Activated T-cell treated with anti-CD3 and anti-CD28 coated beads for 48 hours (primary cell): ENCODE measurements at places on chromosomes 5 and 9.

DNA sequence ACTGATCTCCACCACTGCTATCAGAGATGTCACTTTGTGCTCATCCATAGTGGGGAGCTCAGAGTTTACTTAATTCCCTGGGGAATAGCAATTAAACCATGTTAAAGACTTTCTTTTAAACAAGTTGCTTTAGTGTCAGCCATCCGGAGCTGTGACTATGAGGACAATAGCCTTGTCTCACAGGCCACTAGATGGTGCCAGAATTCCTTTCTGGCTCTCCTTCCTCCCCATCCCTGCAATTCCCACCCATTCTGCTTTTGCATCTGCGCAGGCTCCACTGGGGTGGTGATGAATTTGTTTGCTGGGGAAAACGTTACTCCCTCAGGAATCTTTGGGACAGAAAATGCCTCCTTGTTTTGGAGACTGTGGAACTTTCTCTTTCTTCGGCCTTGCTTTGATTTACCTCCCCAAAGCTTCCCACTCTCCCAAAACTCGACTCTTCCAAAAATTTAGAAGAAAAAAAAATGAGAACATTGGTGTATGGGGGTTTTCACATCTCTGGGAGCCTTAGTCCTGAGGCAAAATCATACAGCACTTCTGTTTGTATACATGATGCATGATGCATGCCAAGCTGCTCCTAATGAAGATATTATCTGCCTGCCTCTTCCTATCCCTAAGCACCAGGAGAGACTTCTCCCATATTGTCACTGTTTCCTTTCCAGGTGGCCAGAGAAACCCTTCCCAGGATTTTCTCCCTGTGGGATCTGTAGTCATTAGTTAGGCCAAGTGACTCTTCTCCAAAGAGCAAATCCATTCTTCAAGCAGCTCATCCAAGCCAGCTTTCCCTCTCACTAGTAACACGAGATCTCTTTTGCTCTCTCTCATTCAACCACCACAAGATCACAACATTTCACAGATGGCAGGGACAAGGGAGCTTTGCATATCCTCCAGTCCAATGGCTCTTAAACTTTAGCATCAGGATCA is 466.1 kb downstream of the TLR4 start:
- no peak for DNase-seq

DNA sequence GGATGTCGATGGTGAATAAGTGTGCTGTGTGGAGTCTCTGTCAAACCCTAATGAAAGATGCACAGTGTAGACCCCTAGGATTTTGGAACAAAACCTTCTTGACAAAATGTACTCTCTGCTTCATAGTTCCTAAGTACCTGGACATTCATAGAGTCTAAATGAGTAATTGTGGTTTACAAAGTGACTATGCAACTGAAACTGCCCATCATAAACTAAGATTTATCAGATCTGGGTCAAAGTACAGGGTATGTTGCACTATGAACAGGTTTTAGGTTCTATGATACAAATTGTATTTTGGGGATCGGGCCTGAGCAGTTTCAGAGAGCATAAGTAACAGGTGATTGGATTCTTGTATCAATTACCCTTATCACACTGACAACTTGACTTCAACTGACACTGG is 79.4 kb downstream of the LURAP1L start:
- DNase-seq, result no peak

- no peak for DNase-seq
Observed at GRCh38 chr9:83906144-83906543, 15.1 kb downstream of the KIF27 start.

GRCh38 chr5:135063056-135063445 is 29.0 kb upstream of the PITX1 start:
- DNase-seq, result no peak

DNA sequence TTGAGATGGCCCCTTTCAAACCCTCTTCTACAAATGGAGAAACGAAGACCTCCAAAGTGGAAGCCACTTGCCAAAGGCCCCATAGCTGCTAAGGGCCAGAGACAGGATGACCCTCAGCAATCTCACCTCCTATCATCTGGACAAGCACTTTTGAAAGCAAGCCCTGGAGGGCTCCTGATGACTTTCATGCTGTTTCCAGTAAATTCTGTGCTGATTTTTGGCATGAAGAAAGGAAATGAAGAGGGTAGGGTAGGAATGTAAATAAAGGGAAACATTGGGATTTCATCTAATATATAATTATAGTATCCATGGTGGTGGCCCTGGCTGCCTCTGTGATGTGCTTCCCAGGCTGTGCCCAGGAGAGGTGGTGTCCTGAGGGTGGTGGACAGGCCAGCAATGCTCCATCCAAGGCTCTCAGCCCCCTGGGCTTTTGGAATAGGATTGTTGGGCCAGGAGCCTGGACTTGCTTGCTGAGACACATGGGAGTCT is 208.0 kb upstream of the TRIM32 start:
- DNase-seq, result no peak

DNA sequence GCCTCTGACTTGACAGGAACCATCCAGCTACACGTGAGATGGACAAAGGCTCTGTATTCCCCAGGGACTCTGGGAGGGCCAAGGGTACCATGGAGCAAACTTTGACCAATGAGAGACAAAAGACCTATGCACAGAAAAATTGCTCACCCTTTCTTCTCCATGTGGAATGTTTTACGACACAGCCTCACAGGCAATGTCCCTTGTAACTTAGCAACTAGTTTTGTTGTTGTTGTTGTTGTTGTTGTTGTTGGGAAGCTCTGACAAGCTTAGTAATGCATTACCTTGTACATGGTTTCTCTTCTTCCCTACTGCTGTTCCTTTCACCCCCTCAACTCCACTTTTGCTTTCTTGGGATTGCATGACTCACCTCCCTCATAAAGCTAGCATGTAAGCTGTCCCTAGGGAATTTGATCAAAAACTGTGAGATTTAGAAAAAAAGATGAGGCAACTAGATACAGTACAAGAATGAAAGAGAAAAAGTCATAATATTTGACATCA is 550.9 kb downstream of the RAB3C start:
- no peak for DNase-seq

DNA sequence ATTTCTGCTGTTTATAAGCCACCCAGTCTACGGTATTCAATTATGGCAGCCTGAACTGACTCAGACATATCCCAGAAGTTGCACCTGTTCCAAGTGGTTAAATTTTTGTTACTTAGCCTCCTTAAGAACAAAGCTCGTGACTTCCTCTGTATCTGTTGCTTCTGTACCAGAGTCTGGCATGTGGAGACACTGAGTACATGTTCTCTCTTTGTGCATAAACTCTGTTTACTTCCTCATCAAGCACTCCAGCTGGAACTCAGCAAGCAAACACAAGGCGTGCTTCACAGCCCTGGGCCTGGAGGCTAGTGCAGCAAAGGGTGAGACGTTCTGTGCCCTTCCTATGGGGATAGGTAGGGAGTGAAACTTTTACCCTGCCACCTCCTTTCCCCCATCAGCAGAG is 19.0 kb downstream of the C9orf152 start:
- no peak for DNase-seq

DNA sequence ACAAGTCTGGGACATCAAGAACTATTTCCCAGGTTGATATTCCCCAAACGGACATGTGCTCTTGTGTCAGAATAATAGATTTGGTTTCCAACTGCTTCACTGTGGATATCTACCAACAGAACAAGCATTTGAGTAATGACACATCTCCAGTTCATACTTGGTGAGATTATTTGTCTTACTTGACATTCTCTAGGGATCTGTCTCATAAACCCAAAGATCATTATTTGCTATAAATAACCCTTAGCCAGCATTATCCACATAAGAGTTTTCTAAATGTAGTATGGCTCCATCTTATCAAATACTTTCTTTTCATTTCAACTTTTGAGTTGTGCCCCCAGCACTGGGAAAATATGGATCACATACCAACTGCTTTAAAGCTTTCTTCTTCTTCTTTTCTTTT is 1063.9 kb upstream of the CDH18 start:
- DNase-seq, result no peak

DNA sequence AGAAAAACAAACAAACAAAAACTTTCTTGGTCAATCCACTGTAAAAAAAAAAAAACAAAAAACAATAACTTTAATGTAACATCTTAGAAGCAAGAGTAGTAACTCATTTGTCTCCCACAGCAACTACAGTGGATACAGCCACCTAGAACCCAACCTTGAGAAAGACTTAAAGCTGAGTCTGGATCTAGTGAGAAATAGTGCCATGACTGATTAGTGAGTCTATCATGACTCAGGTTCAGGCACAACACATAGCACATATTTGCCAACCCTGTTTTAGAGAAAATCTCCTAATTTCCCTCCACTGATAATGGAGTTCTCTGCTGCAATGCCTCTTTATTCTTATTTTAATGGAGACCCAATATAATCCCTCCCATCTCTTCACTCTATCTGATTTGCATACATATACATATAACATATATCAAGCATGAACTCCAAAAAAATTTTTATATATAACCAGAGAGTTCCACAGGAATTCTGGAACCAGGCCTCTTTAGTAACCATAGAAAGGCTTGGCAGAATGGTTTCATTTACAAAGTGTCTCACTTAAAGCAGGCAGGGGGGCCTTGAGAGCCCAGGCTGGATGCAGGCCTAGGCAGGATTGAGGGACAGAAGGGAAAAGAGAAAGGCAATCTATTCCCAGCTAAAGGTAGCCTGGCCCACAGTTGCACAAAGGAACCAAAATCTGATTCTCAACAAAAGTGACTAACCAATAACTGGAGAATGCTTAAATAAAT is 11.9 kb upstream of the NR4A3 start:
- no peak for DNase-seq

GRCh38 chr5:71011194-71011792 is 13.8 kb downstream of the NAIP start:
- DNase-seq, result no peak

- no peak for DNase-seq
Observed at GRCh38 chr5:150674341-150674821, 13.3 kb downstream of the MYOZ3 start.

- no peak for DNase-seq
Observed at GRCh38 chr5:30100148-30100713, 1093.3 kb upstream of the CDH6 start.

- DNase-seq, result no peak
Observed at GRCh38 chr5:14574891-14575508, 6.6 kb upstream of the OTULINL start.

- DNase-seq, result no peak
Observed at GRCh38 chr5:19334278-19334677, 653.7 kb downstream of the CDH18 start.

DNA sequence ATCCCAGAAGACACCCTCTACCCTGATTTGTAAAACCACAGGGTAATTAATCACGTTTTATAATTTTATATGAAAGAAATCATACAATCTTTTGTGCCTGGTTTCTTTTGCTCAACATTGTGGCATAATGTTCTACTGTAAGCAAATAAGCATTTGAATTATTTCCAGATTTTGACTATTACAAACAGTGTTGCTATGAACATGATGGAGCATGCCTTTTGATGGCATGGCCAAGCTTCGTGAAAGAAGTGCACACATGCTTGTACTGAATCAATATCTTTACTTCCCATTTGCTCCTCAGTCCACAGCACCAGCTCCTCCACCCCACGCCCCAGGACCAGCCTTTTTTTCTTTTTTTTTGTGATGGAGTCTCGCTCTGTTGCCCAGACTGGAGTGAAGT is 29.9 kb downstream of the ACSL6 start:
- DNase-seq, result no peak

GRCh38 chr5:123997462-123998215 is 485.7 kb downstream of the CSNK1G3 start:
- no peak for DNase-seq

GRCh38 chr5:82804155-82804690 is 273.0 kb downstream of the TMEM167A start:
- no peak for DNase-seq

- DNase-seq, result no peak
Observed at GRCh38 chr9:85291266-85291665, 450.5 kb downstream of the AGTPBP1 start.

DNA sequence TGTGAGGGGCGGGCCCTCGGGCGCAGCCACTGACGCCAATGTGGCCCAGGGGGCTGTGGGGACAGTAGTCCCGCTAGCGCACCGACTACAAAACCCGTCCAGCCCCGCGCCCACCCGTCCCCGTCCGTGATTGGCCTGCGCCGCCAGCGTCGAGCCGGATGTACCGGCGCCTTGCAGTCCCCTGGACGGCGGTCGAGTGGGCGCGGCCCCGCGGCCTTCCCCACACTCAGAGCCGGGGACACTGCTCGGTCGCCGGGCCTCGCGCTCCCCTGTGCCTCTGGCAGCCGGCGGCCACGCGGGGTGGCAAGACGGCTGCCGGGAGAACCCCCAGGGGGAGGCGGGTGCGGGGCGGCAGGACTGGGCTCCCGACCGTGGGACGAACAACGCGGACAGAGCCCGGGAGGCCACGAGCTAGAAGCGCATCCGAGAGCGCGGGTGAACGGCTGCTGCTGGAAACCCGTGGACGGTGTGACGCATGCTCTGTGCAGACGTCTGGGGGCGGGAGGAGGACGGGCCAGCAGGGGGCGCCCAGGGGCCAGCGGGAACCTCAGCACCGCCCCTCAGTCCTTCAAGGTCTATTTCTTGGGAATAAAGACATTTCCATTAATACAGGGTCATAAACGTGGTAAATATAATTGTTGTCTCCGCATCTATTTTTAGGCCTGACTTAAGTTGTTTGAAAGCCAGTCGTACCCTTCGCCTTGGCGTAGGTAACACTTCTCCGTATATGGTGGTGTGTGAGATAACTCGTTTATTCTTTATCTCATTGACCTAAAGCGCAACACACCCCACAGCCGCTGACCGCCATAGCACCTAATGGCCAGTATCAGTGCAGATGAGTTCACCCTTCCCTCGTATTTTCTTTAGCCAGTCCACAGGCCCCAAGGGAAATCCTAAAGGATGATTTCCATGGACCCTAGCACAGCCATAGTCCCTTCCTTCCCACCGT is 629 bp upstream of the BICD2 start:
- DNase-seq, result peak; percentile 97

- no peak for DNase-seq
Observed at GRCh38 chr9:89806371-89807100, 201.7 kb downstream of the GADD45G start.

- peak; percentile 96 for DNase-seq
Observed at GRCh38 chr9:129884220-129885017, 49.2 kb downstream of the USP20 start.

- DNase-seq, result no peak
Observed at GRCh38 chr9:8364026-8364752, 564.6 kb upstream of the DMAC1 start.

- DNase-seq, result no peak
Observed at GRCh38 chr5:101878190-101878589, 417.9 kb downstream of the SLCO4C1 start.

- DNase-seq, result no peak
Observed at GRCh38 chr5:592158-592557, 20.0 kb upstream of the CEP72 start.
